ENCODE measurements at places on chromosomes 7 and 10. TPM values are rescaled to one million over a fixed set of nuclear protein-coding genes. Genes with fewer than 3 reads are reported as not detected.
A peak's percentile ranks its signal among the peaks of the same experiment; 100 is the strongest.

The STRA8 gene
- not detected for total RNA-seq

The INSYN2A gene
- total RNA-seq = not detected

The SLIT1 gene
- total RNA-seq = 0.44 TPM

DNA sequence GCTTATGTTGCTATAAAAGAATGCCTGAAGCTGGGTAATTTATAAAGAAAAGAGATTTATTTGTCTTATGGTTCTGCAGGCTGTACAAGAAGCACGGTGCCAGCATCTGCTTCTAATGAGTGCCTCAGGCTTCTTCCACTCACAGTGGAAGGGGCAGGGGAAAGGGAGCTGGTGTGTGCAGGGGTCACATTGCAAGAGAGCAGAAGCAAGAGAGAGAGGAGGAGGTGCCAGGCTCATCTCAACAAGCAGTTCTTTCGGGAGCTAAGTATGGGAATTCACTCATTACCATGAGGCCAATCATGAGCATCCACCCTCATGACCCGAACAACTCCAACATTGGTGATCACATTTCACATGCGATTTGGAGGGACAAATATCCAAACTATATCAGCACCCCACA lies 17.2 kb upstream of the SLK start:
- no peaks in the 10 kb centered on the region for H3K36me3 ChIP-seq
- H3K27ac ChIP-seq = no peak overlapping the region
- no peaks in the 10 kb centered on the region for H3K27me3 ChIP-seq
- peaks cover 7% of the 10 kb centered on the region for H3K4me1 ChIP-seq
- no peak overlapping the region for H3K4me3 ChIP-seq

- no peak for DNase-seq
- H3K4me3 ChIP-seq = no peak overlapping the region
- H3K4me1 ChIP-seq = no peaks in the 10 kb centered on the region
- H3K36me3 ChIP-seq = no peaks in the 10 kb centered on the region
Observed at GRCh38 chr7:128888756-128889095, 21.8 kb downstream of the KCP start.

DNA sequence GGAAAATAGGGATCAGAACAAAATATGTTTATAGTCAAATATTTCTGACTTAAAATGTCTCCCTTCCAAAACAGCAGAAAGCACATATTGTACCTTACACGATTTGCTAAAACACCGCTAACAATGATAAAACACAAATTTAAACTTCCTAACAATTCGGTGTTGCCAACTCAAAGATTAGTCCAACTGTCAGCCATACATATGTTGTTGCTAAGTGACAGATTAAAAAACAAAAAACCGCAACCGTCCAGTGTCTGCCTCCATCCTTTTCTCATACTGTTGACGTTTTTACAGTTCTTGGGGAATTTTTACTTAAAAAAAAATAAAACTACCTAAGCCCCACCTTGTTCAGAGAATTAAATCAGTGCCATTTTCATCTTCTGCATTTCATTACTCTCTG lies 118.0 kb downstream of the RAB11FIP2 start:
- H3K4me3 ChIP-seq = no peak overlapping the region
- no peaks in the 10 kb centered on the region for H3K36me3 ChIP-seq
- DNase-seq = no peak
- H3K27me3 ChIP-seq = peaks cover 9% of the 10 kb centered on the region
- no peak overlapping the region for H3K27ac ChIP-seq

- H3K4me3 ChIP-seq = no peak overlapping the region
- no peak overlapping the region for H3K27ac ChIP-seq
- DNase-seq = no peak
- H3K36me3 ChIP-seq = no peaks in the 10 kb centered on the region
Observed at GRCh38 chr7:20019757-20020432, 197.3 kb downstream of the MACC1 start.

DNA sequence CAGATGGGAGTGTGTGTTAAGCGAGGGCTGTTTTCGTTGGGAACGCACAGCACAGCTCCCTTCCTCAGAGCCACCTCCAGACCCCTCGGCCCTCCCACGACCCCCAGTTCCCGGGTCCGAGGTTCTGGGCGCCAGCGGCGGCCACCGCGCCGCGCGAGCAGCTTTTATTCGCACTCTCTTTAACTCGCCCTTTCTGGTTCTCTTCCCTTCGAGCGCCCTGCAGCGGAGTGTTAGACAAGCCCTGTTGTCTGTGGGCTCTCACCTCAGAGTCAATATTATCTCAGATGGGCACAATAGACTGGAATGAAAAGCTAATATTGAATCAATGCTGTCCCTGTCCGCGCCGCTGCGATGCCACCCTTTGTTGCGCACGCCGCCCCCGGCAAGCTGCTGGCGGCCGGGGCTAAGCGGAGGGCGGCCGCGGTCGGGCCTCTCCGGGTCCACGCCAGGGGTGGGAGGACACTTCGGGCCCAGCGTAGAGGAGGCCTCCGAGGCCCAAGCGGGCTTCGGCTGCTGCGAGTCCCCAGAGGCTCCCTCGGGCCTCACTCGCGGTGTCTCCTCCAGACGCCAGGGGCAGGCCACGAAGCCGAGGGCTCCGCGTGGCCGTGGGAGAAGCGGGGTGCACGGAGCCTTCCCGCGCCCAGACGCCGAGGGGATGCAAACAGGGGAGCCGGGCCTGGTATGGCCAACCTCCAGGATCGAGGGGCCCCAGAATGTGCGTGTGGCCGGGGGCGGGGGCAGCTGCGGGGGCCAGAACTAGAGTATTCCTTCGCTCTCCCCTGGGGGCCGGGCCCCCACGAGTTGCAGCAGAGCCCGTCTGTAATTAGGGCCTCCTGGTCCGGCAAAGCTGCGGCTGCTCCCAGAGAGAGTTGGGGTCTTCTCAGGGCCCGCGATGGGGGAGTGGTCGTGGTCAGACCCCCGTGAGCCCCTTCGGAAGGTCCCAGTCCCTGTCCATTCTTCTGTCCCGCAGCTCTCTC lies 7.9 kb upstream of the EMX2 start:
- H3K36me3 ChIP-seq = no peaks in the 10 kb centered on the region
- no peak overlapping the region for H3K27ac ChIP-seq
- no peak overlapping the region for H3K4me3 ChIP-seq

- H3K27me3 ChIP-seq = no peaks in the 10 kb centered on the region
- H3K4me1 ChIP-seq = peaks cover 10% of the 10 kb centered on the region
- DNase-seq = no peak
- no peak overlapping the region for H3K27ac ChIP-seq
- H3K4me3 ChIP-seq = no peak overlapping the region
- no peaks in the 10 kb centered on the region for H3K36me3 ChIP-seq
Observed at GRCh38 chr7:11193888-11194287, 220.2 kb downstream of the PHF14 start.

DNA sequence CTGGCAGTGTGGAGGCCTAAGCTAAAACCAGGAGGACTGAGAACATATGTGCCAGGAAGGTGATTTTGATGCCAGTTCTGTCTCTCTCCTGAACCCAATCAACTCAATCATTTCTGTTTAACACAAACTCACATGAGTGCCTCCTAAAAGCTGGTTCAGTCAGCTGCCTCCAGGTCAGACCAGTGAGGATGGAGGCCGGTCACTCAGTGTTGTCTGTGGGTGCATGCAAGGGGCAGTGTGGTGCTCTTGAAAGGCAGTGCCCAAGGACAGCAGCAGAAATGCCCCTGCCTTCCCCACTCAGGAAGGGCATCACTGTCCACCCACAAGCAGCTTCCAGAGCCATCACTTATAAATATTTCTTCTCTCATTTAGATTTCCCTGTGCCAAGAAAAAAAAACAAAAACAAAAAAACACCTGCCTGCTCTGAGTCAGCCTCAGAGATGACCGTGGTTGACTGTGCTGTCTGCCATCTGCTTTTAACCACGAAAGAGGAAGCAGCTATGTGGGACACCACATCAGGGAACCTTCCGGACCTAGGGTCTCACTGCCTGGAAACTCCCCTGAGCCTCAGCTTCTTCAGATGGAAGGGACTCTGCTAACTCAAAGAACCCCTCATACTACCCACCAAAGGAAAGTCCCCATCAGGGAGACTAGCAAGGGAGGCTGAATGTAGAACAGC lies 39.1 kb downstream of the VOPP1 start:
- H3K27ac ChIP-seq = peak overlapping the region; percentile 97
- peak; percentile 95 for DNase-seq
- H3K4me3 ChIP-seq = peak overlapping the region; percentile 67
- H3K4me1 ChIP-seq = peaks cover 89% of the 10 kb centered on the region

GRCh38 chr7:66356277-66356721 lies 151.2 kb downstream of the TPST1 start:
- no peaks in the 10 kb centered on the region for H3K27me3 ChIP-seq
- no peak for DNase-seq

All from activated naive CD4-positive, alpha-beta T cell treated with anti-CD3 and anti-CD28 coated beads for 36 hours (primary cell).